ENCODE measurements at places on chromosomes 6 and 20.

DNA sequence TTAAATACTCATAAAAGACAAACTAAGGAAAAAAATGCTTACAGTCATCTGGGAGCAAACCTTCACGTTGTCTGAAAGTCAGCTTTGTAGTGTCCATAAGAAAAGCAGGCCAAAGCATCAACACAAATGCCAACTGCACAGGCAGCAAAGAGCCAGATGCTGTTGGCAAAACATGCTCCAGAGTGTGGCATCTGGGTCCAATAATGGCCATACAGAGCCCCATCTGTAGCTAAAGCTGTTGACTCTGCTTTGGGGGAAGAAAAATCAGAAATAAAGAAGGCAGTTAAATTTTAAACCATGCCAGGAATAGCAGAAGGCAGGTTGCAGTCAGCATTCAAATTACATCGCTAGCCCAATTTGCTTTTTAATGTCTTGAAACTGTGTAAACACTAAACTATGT, 776.3 kb downstream of the EYS start:
- no peak for DNase-seq

- no peak for DNase-seq
Observed at GRCh38 chr6:107079429-107079828, 35.9 kb downstream of the BEND3 start.

GRCh38 chr6:138512609-138513008, 13.3 kb upstream of the NHSL1 start:
- DNase-seq, result no peak

DNA sequence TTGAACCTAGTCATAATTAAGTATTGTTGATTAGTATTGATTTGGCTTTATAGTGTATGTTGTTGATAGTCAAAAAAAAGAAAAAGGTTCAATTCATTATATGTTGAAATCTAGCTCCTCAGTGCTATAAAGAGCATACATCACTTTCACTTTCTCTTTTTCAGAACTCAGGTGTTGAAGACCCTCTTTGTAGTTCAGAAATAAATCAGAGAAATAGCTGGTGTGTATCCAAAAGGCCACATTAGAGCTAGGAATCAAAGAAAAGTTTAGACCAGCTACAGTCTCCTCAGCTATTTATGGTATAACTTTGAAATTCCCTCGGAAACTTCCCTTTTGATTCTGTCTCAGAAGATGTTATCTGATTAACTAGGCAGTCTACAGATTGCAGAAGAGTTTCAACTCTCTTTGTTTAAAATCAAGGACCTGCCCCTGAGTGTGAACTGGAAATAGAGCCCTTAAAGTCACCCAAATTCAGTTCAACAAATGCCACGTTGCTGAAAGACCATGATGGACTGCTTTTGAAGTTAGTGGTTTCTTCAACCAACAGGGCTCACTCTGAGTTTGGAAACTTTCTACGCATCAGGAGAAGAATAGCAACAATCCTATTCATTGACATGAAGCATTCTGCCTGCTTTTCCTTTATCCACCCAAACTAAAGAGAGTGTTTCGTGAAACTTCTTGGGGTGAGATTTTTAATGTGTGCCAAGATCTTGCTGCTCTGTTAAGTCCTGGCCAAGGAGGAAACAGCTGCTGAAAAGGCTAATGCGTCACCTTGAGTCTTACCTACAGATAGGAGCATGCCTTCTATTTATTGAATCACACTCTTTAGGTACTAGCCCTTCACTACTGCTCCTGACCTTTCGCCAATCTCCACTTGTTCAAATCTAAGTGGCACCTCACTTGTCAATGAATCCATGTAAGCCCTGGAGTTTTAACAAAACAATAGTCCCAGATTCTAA, 111.7 kb downstream of the TNFRSF21 start:
- DNase-seq, result no peak

DNA sequence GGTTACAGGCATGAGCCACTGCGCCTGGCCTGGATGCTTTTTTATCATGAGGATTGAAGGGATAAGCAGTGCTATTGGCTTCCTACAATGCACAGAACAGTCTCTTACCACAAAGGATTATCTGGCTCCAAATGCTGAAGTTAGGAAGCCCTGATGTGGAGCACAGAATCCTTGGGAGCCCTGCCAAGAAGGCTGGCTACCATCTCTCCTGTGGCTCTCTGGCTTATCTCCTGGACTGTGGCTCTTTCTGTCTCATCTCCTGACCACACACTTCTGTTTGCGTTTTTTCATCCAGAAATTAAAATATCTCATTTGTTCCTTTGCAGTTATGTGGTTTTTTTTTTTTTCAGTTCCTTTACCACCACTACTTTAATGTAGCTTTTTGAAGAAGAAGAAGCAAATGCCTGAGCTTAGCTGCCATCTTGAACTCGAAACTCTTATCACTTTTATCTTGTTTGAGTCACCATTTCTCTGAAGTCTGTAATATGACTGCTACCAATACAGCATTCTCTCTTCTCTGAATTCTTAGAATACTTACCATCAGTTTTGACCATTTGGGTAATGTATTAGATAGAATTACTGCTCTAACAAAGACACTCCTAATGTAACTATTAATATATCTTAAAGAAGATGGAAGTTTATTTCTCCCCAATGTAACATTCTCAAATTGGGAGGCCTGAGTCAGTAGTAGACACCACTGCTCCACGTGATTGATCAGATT, 1044.7 kb downstream of the KIF16B start:
- no peak for DNase-seq

- DNase-seq, result no peak
Observed at GRCh38 chr6:8556370-8557013, 121.1 kb upstream of the SLC35B3 start.

Data from GM03348 (cell line).